ENCODE measurements at places on chromosomes 5 and 9.

- DNase-seq: no peak
Observed at GRCh38 chr9:4382722-4383317, 83.0 kb upstream of the GLIS3 start.

DNA sequence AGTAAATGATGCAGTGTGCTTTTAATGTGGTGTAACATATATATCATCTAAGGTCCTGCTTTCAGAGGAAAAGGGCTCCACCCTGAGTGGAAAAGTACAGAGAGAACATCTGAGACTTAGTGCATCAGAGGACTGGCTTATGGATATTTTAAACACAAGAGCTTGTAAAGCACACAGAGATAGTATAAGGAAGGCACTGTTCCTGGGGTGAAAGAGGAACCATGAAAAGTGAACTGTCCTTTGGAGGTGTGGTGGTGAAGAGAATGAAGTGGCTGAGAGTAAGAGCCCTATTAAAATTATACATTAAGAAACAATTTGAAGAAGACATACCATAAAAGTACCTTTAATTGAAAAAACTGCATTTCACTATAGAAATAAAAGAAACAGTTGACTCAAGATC is 68.9 kb downstream of the CSF2 start:
- no peak for DNase-seq

- no peak for DNase-seq
Observed at GRCh38 chr5:171646102-171647042, 139.2 kb upstream of the SMIM23 start.

- DNase-seq: no peak
Observed at GRCh38 chr5:60208716-60209115, 315.2 kb upstream of the PDE4D start.

DNA sequence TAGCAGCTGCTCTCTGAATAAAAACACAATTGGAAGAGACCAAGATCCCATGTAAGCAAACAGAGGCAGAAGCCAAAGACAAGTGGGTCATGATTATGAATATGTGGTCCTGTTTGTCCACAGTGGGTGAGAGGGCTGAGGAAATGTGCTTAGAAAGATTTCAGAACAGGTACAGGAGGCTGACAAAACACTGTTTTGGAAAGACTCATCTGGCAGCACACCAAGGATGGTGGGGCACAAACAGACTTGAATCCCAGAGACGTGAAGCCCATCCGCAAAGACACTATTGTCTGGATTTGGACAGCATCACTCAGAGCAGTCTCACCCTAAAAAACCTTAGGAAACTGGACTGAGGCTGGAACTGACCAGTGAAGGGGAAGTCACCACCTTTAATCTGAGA is 85.0 kb downstream of the ADRB2 start:
- DNase-seq: no peak

- DNase-seq: no peak
Observed at GRCh38 chr9:120712539-120713031, 1.7 kb downstream of the MEGF9 start.

DNA sequence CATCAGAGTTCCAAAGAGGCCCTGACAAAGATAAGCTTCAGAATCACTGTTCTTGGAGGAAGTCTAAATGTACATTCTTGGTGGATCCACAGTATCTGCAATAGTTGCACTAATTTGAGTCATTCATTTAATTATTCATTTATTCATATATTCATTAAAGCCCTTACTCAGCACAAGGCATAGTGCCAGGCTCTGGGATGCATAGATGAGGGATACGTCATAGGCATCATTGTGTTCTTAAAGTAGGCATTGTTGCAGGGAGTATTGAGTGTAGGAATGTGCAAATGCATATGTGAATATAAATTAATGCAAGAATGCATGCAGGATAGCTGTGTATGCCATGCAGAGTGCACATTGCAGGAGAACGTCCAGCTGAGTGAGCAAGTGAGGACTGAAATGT is 100.7 kb downstream of the DRD1 start:
- DNase-seq: no peak

DNA sequence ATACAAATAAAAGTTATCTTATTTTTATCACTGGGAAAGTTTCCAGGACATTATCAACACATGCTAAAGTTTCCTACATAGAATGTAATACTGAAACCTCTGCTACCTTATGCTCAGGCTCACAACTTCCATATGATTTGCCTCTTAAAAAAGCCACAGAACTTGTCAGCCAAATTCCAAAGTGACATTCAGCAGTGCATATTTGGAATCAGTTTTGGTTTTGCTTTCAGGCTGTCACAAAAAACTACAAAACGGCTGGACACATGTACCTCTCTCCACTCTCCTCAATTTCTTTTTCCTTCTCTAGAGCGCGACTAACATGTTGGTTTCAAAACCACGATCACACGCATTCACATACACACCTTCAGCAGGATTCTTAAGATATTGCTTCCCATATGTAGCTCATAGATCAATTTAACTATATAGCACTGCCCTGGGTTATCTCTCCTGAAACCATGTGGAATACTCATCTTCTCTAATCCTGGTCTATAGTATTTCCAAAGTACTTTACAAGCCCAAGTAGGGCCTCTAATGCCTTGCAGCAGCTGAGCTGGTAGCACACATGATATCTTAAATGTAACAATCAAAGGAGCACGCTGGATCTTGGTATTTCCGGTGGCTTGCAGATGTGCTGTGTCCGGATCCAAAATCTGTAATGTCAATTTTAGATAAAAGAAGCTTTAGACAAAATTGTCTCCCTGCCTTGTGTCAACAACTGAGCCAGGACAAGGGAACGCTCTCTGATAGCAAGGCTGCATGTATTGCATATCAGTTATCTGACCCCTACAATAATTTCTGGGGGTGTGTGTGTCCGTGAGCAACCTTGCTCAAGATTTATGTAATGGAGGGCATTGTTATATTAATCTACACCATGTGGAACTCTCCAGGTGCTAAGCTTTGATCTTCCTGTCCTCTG is 203.2 kb downstream of the DMRT2 start:
- no peak for DNase-seq

GRCh38 chr9:8621416-8621815 is 821.8 kb upstream of the DMAC1 start:
- no peak for DNase-seq

DNA sequence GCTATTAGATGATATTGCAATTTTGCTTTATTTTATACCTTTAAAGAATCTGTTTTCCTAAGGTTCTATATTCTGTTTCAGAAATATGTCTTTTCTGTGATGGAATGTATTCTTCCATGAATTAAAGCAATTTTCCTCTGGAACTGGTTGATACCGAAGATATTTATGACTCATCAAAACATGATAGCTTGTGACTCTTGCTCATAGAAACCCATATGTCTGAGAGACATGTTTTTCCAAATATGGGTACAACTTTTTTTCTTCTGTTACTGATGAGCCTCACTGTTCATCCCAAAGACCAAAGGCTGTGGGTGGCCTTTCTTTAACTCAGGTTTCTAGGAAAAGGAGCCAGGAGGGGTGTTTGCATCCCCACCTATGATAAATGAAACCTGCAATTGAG is 126.1 kb upstream of the PAPPA start:
- no peak for DNase-seq

GRCh38 chr9:138077898-138078540 is 200.4 kb downstream of the CACNA1B start:
- no peak for DNase-seq

- no peak for DNase-seq
Observed at GRCh38 chr9:4788703-4789102, 4.0 kb upstream of the RCL1 start.

DNA sequence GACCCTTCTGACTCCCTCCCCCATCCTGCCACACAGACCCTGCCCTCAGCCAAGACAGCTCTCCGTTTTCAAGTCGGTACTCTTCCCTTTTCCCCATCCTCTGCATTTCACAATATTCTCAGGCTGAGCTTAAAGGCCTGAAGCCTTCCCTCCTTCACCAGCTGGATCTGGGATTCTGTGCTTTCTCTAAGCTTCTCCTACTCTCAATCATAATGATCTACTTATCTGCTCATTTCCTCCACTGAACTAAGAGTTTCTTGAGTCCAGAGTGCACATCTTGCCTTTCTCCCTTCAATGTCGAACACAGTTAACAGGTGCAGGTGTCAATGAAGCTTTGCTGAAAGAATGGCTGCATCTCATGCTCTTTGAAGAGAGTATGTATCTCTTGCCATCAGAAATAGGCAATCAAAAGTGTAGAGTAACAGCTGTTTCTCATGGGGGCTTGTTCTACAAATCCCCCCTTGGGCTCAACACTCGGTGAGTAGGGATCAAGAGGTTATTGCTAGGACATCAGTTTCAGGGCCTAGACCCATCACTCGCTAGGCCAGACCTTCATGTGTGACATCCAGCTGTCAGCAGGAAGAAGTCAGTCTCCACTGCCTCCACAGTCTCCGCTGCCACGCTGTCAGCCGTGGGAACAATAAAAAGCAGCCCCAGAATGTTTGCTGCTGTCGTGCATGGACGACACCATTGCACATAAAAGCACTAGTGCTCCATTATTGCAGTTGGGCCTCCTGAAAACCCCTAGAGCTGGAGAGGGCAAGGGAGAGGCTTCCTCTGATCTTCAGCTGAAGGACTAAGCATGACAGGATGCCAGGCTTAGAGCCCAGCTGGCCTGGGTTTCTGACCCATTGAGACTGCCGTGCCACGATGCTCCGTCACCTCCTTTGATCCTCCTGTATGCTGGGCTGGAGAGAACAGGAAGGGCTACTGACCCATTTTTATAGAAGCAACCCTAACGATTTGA is 23.7 kb downstream of the TRAF1 start:
- DNase-seq: no peak

DNA sequence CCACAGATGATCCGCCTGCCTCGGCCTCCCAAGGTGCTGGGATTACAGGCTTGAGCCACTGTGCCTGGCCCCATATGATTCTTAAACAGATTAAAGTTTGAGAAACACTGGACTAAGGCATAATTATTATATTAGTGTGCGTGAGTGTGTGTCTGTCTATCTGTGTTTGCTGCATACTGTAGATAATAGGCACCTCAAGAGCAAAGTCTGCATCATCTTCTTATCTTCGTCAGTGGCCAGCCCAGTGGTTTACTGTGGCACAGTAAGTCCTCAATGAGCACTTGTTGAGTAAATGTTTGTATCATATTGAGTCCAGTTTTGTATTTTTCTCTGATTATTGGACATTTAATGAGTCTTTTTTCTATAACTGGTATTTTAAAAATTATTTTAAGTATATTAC is 81.7 kb downstream of the ITGA1 start:
- DNase-seq: no peak

GRCh38 chr5:132673939-132674630 is at the start of gene IL4:
Gene IL4 (plus strand): TSS chr5:132673989. CDS start chr5:132674051, 62 bp downstream.
- DNase-seq: no peak

GRCh38 chr5:87099968-87100367 is 167.7 kb upstream of the RASA1 start:
- no peak for DNase-seq

DNA sequence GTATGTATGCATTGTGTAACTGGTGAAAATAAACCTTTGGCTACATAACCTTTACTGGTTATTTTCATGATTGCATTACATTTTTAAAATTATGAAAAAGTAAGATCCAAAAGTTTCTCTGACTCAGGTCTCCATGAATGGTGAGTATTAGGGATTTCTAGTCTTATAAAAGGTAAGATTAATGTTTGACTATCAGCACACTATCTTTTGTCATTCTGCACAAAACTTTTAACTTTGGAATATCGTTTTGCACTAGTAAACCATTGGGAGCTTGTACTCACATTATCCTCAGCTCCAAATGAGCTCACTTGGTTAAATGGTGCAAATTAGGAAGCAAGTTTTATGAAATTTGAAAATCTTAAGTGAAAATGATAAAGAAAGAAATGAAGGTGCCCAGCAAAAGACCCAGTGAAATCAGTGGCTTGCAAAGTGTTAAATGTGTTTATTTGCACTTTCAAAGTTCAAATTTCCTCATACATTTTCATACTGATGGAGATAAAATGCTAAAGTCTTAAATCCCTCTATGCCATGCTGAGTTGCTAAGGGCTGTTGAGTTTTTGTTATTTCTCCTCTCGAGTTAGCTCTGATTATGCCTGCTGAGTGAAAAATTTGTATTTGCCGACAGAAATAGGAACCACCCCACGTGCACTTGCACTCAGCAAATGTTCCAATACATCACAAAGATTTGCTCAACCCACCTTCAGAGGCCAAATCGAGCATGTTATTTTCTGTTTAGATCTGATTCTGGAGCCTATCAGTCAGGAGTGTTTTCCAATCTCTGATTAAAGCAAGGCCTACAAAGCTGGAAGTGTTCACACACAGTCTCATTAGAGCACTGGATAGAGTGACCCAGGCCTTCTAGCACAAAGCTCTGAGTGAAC is 885.7 kb downstream of the NR2F1-AS1 start:
- no peak for DNase-seq

DNA sequence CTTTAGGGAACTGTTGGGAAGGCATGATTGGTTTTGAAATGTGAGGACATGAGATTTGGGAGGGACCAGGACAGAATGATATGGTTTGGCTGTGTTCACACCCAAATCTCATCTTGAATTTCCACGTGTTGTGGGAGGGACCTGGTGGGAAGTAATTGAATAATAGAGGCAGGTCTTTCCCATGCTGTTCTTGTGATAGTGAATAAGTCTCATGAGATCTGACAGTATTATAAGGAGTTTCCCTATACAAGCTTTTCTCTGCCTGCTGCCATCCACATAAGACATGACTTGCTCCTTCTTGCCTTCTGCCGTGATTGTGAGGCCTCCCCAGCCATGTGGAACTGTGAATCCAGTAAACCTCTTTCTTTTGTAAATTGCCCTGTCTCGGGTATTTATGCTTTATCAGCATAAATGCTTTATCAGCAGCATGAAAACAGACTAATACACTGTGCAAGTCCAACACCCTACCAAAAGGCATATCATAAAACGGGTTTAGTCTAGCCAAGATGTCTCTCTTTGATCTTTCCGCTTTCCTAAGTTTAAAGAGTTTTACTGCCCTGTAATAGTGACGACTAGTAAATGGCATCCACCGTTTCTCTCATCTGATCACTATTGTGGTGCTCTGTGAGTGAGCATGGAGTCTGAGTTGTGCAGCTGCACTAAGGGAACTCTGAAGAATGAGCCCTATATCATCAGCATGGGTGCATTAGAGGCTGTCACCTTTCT is 12.9 kb upstream of the ZNF782 start:
- DNase-seq: no peak

GRCh38 chr9:111533099-111533790 is 8.3 kb downstream of the ZNF483 start:
- no peak for DNase-seq

DNA sequence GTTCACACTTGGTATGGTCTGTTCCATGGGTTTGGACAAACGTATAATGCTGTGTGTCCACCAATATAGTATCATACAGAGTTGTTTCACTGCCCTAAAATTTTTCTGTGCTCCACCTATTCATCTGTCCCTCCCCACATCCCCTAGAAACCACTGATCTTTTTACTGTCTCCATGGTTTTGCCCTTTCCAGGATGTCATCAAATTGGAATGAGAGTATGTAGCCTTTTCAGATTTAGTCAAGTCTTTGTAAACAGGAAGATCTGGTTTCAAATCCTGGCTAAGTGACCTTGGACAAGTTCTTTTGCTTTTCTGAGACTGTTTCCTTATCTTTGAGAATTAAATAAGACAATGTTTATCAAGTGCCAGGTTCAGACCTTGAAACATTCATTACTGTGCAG is 13.2 kb upstream of the LVRN start:
- no peak for DNase-seq

DNA sequence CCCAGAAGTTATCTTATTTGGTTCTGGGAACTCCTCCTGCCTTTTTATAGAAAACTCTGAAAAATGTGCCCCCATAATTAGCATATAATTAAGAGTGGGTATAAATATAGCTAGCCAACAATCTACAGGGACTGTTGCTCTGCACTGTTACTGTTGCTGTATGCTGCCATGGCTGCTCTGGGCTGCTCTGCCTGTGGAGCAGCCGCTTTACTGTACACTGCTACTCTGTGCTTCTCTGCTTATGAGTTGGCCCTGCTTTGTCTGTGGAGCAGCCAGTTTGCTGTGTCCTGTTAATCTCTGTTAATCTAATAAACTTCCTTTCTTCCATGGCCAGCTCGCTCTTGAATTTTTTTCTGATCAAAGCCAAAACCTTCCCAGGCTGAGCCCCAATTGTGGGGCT is 2244.0 kb upstream of the ACO1 start:
- DNase-seq: no peak

All from stimulated activated CD8-positive, alpha-beta memory T cell treated with anti-CD3 and anti-CD28 coated beads, Interleukin-15, amount 100 ng/mL, for 4 hours (primary cell).